ENCODE measurements at places on chromosomes 4 and X. TPM values are rescaled to one million over a fixed set of nuclear protein-coding genes. Genes with fewer than 3 reads are reported as not detected.

Gene ATP5ME
- 234 TPM for total RNA-seq

Gene BANK1
- 0.09 TPM for total RNA-seq

DNA sequence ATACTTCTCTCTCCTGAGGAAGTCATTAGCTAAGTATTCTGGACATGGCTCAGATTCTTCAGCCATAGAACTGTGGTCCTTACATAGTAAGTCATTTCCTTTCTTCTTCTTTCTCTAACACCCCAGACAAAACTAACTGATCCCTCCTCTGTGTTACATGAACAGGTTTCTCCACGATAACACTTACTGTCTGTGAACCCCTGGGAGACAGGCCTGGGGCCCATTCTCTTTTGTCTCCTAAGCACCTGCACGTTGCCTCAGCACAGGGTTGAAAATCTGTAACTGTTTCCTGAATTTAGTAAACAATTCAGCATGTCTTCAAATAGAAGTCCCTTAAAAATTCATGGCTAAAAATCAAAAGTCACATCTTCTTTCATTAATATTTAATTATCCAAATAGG is 24.7 kb downstream of the APBB2 start:
- no peaks in the 10 kb centered on the region for H3K4me1 ChIP-seq
- no peak for DNase-seq
- H3K36me3 ChIP-seq, result no peaks in the 10 kb centered on the region
- H3K27me3 ChIP-seq, result peaks cover 5% of the 10 kb centered on the region
- no peak overlapping the region for H3K27ac ChIP-seq

GRCh38 chr4:99816545-99817308 is at the start of gene DAPP1:
Gene DAPP1, plus strand, starts transcription at chr4:99816827. Its CDS starts 87 bp downstream, at chr4:99816914.
- peak within 1 kb of the TSS; percentile 75 for H3K4me3 ChIP-seq
- H3K36me3 ChIP-seq, result peaks cover 1% of the 10 kb centered on the region
- no peaks in the 10 kb centered on the region for H3K27me3 ChIP-seq
- peaks cover 63% of the 10 kb centered on the region for H3K4me1 ChIP-seq
- peak within 1 kb of the TSS; percentile 86 for H3K27ac ChIP-seq

DNA sequence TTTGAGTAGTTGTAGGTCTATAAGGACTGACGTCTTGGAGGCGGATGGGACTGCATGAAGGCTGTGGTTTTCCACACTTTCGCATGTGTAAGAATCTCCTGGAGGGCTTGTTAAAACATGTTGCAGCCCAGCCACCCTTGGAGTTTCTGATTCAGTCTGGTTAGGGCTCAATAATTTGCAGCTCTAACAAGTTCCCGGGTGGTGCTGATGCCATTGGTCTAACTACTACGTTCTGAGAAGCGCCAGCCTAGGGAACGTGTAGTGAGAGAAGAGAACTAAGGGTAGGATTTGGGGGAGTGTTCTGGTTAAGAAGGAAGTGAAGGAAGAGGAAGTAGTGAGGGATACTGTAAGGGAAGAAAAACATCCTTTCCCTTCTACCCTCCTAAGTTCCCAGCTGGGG is 138.9 kb downstream of the LARP7 start:
- DNase-seq, result no peak
- no peaks in the 10 kb centered on the region for H3K27me3 ChIP-seq
- H3K4me3 ChIP-seq, result no peak overlapping the region
- H3K4me1 ChIP-seq, result no peaks in the 10 kb centered on the region

DNA sequence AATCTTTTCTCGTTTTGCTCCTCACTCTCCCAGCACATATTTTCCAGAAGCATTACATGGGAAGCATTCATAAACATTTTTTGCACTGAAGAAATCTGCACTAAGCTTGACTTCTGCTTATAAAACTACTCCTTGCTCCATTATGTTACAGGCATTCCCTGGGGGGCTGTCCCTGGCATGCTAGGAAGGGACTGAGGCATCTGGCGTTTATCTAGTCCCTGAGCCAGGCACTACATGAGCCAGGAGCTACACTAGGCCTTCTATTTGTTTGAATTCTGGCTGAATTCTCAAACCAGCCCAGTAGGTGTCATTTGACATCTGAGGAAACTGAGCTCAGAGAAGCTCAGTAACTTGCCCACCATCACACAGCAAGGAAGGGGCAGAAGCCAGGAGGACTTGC is 43.3 kb downstream of the NHSL2 start:
- no peaks in the 10 kb centered on the region for H3K36me3 ChIP-seq
- no peaks in the 10 kb centered on the region for H3K4me1 ChIP-seq
- H3K27ac ChIP-seq, result no peak overlapping the region
- H3K27me3 ChIP-seq, result no peaks in the 10 kb centered on the region
- no peak overlapping the region for H3K4me3 ChIP-seq

All from activated CD8-positive, alpha-beta T cell treated with anti-CD3 and anti-CD28 coated beads for 36 hours (primary cell).